Amygdala (tissue), 56 donors: ENCODE measurements at places on chromosomes 12 and 14.

- peak; percentile 68 for DNase-seq
Observed at GRCh38 chr12:52879394-52880351, 25.2 kb downstream of the KRT8 start.

GRCh38 chr12:10753059-10753458 is 29.9 kb upstream of the YBX3 start:
- no peak for DNase-seq

- no peak for DNase-seq
Observed at GRCh38 chr12:62166525-62166924, 93.7 kb upstream of the USP15 start.

GRCh38 chr12:76135456-76135855 is 51.0 kb upstream of the NAP1L1 start:
- DNase-seq, result no peak

- no peak for DNase-seq
Observed at GRCh38 chr12:12138203-12139154, 67.7 kb downstream of the BCL2L14 start.

DNA sequence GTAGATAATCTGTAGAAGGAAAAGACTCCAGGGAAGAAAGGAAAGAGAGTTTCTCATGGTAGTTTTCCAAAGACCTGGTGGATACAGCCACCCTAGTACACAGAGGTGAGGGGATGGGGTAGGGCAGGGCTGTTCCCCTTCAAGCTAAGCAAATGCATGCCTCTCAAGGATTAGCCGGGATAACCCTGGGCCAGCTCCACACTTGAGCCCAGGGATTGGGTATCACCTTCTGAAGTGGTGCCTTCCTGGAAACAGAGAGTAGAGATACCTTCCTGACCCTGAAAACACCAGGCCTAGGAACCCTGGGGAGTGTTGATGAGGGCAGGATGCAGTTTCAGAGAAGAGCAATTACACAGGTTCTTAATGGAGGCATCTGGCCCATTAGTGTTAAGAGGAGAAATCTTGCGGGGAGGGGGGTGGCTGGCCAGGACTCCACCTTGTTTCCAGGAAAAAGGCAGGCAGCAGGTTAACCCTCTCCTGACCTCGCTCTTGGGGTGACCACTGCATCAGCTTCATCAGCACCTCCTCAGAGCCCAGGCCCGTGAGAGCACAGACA is 106.9 kb upstream of the TMEM233 start:
- no peak for DNase-seq

DNA sequence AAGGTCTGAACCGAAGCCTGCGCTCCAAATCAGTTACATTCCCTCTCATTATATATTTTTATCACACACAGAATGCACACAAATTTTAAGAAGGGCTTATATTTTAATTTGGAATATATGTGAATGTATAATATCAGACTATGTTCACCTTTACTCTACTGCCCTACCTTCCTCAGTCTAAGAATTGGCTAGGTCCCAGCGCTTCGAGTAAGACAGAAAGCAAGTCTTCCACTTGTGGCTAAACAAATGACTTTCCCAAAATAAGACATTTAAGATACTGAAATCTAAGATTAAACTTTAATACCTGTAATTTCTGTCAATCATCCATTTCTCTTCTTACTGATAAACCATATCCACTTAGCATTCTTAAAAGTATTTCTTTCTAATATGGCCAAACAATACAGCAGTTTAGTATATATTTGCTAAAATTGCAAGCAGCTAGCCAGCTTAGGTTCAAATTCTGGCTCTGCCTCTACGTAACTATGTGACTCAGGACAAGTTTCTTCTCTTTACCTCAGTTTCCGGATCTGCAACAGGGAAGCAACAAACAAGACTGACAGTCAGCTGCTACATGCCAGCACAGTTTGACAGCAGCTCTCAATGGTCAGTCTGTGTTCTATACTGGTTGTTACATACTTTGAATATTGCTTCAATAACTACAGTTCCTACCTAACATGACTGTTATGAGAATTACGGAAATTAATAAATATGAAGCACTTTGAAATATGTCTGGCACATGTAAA is 2.0 kb downstream of the INTS13 start:
- DNase-seq, result no peak

DNA sequence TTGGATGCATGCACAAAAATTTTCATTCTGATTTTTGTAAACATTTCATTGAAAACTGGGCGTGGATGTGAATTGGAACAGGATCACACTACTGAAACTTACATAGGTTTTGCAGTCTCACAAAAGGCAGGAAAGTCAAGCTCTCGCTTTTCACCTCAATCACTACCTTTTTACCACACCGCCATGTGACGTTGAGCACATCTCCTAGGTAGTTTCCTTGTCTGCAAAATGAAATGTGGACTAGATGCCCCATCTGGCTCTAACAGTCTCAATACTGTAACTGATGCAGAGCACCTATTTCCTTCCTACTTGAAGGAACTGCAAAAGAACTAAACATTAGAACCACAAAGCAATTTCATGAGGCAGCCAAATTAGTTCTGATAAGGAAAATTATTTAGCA is 4.4 kb upstream of the YY1 start:
- no peak for DNase-seq

GRCh38 chr12:58104351-58104755 is 163.0 kb downstream of the ATP23 start:
- no peak for DNase-seq

GRCh38 chr12:6416596-6416995 is 28.2 kb upstream of the CD27 start:
- DNase-seq, result no peak

DNA sequence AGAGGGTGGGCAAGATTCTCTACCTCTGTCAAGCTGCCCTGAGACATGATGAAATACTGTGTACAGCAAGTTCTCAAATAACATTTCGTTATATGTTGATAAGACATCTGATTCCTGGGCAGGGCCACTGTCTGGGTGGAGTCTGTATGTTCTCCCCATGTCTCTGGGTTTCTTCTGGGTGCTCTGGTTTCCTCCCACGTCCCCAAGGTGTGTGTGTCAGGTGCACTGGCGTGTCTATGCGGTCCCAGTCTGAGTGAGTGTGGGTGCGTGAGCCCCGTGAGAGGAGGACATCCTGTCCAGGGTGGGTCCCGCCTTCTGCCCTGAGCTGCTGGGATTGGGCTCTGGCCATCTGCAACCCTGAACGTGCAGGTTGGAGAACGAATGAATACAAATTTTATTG is 29.6 kb downstream of the KCTD10 start:
- DNase-seq, result no peak

- DNase-seq, result no peak
Observed at GRCh38 chr12:126430921-126431320, 1365.7 kb downstream of the AACS start.
